ENCODE measurements at places on chromosomes 16 and 17. TPM values are rescaled to one million over a fixed set of nuclear protein-coding genes. Genes with fewer than 3 reads are reported as not detected.

GRCh38 chr17:19538095-19539039 is 4.7 kb downstream of the SLC47A1 start:
- no peak for DNase-seq

The RNF166 gene
- 20.2 TPM for total RNA-seq

The SRSF2 gene
- 219 TPM for total RNA-seq

DNA sequence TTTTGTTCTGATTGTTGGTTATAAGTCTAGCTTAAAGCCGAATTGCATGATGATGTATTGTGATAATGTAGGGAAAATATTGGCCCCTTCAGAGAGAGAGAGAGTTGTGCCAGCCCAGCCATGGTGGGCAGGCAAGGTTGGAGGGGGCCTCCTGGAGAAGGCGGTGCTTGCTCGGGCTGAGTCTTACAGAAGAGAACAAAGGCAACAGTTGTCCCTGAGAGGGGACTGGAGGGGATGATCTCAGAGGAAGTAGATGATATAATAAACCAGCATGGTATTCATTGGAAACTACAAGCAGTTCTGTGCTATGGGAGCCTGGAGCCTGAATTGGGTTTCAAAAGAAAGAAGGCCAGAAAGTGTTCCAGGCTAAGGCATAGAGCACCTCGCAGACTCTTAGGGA is 173.8 kb downstream of the RPTOR start:
- DNase-seq, result no peak

DNA sequence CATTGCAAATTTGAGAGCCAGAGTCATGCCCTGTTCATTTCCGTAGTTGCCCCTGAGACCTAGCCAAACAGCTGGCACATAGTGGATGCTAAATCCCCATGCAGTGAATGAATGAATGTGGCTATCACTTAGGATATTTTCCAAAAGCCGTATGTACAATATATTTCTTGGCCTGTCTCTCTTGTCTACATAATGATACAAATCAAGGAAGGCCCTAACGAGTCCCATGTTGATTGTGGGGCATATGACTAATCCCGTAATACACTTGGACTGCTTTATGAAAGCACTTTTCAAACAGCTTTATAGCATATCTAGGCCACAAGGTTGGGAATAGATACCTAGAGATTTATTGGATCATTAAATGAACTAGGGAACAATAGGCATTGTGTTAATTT is 478.0 kb downstream of the SLC39A11 start:
- no peak for DNase-seq

DNA sequence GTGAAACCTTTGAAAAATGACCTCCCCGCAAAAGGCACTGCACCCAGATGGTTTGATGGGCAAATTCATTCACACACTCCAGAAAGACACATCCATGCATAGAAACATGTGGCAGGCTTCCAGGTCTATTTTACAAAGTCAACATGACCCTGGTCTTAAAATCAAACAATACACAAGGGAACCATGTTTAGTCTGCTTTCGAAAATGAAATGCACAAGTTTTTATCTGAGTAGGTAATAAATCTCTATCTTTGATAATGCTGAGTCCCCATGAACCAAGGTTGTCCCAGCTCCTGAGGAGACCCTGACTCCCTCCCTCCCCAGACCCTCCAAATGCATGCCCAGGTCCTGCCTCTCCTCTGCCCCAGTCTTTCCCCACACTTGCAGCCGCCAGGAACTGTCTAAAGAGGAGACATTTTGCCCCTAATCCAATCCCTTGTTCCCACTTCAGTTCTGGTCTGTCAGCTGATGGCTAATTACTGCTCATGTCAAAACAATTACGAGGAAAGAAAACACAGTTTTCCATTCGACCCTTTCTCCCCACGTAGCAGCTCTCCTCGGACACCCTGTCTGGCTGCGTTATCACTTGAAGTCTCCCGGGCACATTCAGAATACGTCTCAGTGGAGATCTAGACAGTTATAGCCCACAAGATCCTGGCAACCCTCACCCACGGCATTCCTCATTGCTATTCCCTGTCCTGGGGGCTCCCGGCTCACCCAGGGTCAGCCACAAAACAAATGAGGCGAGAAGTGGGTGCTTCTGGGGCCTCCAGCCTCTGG is 68.8 kb upstream of the RCVRN start:
- DNase-seq, result no peak

DNA sequence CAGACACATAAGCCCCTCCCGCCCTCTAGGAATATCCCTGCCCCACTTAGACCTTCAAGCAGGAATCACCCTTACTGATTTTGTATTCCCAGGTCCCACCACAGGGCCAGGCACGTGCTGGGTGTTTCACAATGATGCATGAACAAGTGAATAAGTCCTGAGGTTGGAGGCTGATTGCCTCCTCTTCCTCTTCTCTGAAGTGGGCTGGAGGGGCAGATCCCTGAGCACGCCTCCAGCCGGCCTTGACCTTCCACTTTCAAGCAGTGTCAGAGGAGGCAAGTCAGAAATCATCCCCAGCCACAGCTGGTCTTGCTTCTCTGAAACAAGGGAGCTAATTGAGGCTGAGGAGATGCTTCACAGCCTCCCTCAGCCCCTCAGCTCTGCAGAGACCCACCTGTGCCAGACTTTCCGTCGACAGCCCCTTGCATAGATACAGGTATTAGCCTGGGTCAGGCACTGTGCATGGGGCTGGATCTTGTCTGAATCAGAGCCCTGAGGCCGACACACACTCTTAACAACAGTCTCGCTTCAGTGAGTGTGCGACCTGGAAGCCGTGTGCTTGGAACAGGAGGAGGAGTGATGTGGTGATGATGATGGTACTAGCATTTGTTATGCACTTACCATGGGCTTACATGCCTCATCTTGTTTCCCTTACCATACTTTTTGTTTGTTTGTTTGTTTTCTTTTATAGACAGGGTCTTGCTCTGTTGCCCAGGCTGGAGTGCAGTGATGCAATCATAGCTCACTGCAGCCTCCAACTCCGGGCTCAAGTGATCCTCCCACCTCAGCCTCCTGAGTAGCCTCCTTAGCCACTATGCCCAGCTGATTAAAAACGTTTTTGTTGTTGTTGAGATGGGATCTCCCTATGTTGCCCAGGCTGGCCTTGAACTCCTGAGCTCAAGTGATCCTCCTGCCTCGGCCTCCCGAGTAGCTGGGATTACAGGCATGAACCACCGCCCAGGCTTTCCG is 15.0 kb downstream of the MRM1 start:
- DNase-seq, result no peak

GRCh38 chr17:18356624-18357023 is 6.7 kb downstream of the SHMT1 start:
- no peak for DNase-seq

- no peak for DNase-seq
Observed at GRCh38 chr17:71071837-71072236, 902.5 kb downstream of the KCNJ2 start.

The CORO6 gene
- total RNA-seq, result 45.9 TPM

The RGS9 gene
- total RNA-seq, result 5.6 TPM

The KCNH6 gene
- not detected for total RNA-seq

The PLA2G10 gene
- not detected for total RNA-seq

GRCh38 chr17:77492446-77493237 is 351.9 kb downstream of the SEC14L1 start:
- DNase-seq, result no peak

GRCh38 chr17:81057079-81057730 is 22.3 kb downstream of the BAIAP2 start:
- no peak for DNase-seq

- no peak for DNase-seq
Observed at GRCh38 chr17:50840311-50840851, 5.0 kb downstream of the WFIKKN2 start.

GRCh38 chr17:15966183-15966878 is 21.4 kb downstream of the ADORA2B start:
- DNase-seq, result no peak

GRCh38 chr17:75587675-75588595 is at the start of gene MYO15B:
Gene MYO15B, plus strand, starts transcription at chr17:75587800. Its CDS starts 258 bp downstream, at chr17:75588058.
- no peak for DNase-seq

GRCh38 chr16:68089067-68089466 is 3.9 kb downstream of the NFATC3 start:
- no peak for DNase-seq

GRCh38 chr16:67632415-67633172 is 12.3 kb upstream of the CARMIL2 start:
- DNase-seq, result no peak

DNA sequence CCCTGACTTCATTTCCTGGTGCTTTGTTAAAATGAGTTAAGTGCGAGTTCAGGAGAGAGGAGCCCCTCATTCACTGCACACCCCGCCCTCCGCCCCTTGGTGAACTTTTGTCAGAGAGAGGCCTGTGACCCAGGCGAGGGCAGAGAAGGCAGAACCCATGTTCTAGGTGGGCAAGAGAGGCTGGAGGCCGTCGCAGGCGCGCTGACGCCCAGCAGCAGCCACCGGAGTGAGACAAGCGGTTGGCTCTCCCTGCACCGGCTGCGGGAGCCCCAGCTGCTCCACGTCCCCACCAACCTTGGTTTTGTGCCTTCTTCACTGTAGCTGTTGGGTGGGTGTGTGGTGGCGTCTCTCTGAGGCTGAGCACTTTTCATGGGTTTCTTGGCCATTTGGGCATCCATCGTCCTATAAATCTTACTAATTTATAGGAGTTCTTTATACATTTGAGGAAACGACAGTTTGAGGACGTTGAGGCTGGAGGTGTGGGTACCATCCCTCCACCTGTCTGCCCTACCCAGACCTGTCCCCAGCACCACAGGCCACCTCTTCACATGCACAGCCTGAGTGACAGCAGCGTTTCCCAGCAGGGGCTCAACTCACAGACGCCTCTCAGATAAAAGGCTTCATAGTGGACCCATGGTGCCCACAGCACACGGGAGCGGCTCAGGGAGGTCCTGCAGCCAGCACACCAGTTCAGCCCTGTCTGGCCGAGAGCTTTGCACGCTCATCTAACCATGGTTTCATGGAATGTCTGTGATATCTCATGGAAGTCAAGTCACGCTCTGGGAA is 45.2 kb upstream of the CBFA2T3 start:
- no peak for DNase-seq

DNA sequence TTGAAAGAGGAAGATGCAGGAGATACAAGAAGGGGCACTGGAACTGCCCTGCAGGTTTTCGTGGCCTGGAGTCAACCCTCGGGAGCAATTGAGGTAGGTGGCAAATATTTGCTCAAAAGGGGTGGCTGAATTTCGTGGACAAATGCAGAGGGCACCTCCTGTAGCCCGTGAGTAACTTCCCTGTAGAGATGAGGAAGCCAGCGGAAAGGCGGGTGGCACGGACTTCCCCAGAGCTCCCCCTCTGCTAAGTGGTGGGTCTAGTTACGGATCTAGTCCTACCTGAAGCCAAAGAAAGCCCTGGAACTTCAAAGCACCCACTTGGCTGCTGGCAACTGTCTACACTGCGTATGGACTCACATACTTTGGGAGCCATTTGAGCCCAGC is 1.0 kb upstream of the ATP2C2 start:
- no peak for DNase-seq

- no peak for DNase-seq
Observed at GRCh38 chr17:69268543-69269014, 40.0 kb upstream of the ABCA10 start.

DNA sequence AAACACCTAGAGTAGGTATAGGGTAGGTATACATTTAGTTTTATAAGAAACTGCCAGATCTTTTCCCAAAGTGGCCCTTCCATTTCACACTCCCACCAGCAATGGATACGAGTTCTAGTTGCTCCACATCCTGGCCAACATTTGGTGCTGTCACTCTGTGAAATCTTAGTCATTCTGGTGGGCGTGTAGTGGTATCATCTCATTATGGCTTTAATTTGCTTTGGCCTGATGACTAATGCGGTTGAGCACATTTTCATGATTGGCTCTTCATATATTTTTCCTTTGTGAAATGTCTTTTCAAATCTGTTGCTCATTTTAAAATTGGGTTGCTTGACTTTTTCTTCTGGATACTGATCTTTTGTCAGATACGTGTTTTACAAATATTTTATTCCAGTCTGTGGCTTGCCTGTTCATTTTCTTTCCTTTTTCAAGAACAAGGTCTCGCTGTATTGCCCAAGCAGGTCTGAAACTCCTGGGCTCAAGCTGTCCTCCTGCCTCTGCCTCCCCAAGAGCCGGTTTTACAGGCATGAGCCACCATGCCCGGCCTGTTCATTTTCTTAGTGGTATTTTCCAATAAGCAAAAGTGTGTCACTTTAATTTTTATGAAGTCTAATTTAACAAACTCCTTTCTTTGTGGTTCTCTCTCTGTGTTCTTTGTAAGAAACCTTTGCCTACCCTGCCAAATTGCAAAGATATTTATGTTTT is 192.4 kb downstream of the SEC14L1 start:
- DNase-seq, result no peak

The IL32 gene
- total RNA-seq, result 17.8 TPM

The TMEM100 gene
- 15.1 TPM for total RNA-seq

- no peak for DNase-seq
Observed at GRCh38 chr16:89131783-89132182, 38.1 kb downstream of the ACSF3 start.

- peak; percentile 82 for DNase-seq
Observed at GRCh38 chr17:77734371-77735080, 224.0 kb upstream of the TNRC6C start.
